ENCODE measurements at places on chromosomes 16 and 17.

GRCh38 chr17:48809182-48809581 lies 7.8 kb downstream of the TTLL6 start:
- DNase-seq, result no peak

- DNase-seq, result peak; percentile 76
Observed at GRCh38 chr17:13541032-13541480, 60.7 kb downstream of the HS3ST3A1 start.

- DNase-seq, result no peak
Observed at GRCh38 chr17:28549236-28550132, 2.9 kb downstream of the UNC119 start.

DNA sequence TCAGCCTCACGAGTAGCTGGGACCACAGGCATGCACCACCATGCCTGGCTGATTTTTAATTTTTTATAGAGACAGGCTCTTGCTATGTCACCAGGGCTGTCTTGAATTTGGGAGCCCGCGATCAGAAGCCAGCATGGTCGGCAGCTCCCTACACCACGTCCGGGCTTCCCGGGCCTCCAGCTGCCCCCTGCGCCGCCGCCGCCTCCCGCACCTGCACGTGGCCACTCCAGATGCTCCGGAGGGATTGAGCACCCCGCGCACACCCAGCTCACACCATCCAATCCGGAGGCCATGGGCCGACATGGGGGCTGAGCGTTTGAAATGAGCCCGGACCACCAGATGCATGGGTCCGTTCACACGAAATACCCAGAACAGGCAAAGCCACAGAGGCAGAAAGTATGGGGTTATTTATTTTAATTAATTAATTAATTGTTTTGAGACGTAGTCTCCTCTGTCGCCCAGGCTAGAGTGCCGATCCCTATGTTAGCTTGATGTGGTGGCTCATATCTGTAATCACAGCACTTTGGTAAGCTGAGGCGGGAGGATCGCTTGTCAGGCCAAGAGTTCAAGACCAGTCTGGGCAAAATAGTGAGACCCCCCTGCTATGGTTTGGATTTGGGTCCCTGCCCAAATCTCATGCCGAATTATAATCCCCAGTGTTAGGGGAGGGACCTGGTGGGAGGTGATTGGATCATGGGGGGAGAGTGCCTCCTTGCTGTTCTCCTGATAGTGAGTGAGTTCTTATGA lies 17.1 kb upstream of the PDXDC1 start:
- no peak for DNase-seq

GRCh38 chr17:17402558-17402957 lies 74.2 kb upstream of the MED9 start:
- no peak for DNase-seq

DNA sequence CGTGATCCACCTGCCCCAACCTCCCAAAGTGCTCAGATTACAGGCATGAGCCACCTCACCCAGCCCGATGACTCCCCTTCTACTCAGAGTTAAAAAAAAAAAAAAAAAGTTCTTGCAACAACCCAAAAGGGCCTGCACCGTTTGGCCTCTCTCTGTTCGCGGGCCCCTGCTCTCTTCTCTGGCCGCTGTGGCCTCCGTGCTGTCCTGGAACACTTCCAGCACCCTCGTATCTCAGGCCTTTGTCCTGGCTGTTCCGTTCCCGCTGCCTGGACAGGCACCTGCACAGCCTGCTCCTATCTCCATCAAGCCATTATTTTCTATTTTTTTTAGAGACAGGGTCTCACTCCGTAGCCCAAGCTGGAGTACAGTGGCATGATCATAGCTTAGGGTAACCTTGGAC lies 10.8 kb downstream of the MYO1C start:
- DNase-seq, result no peak

GRCh38 chr16:87880117-87880696 lies 10.9 kb upstream of the SLC7A5 start:
- DNase-seq, result no peak

DNA sequence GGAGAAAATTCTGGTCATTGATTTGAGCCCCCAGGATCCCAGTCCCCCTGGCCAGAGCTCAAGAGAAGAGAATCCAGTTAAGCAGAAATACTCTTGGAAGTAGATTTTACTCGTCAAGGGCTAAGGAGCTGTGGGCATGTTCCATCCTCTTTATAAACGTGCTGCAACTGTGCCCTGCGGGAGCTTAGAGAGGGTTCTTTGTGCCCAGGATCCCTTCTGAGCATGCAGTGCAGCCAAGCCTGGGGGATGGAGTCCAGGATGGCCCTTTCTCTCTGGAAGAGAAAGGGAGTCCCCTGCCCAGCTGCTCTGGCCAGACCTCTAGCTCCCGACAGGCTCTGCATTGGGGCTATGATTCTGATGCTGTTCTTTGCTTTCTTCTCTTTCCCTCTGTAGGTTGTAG lies 9.5 kb upstream of the LGALS9 start:
- no peak for DNase-seq

DNA sequence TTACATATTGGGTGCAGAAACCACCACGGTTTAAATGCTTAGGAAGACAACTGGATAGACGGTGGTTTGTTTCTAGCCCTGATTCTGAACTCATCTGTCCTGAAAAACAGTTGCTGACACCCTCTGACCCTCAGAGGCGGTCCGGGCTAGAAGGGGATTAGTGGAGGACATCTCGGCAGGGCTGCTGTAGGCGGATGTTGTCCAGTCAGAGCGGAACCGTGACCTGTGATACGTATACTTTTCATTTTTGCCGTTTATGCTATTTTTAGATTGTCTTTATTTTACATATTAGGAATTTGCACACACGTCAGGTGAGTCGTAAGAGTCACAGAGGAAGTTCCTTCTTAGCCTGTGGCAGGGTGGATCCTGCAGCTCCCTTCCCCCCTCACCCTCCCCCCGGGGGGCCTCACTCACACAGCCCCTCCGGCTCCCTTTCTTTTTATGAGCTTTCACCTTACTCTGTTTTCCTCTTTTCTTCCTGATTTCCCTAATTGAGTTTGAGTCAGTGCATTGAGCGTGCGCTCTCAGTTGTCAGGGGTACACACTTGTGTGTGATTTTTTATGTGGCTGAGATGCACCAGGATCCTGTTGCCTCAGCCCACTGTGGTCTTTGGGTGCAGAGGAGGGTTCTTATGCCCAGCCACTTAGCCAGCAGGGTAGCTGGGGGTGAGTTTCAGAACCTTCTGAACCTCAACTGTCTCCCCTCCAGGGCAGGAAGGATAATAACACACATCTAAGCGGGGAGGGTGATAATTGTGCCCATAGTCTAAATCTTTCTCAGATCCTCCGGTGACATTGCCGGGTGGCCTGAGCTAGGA lies 211.1 kb upstream of the CHMP6 start:
- no peak for DNase-seq

- no peak for DNase-seq
Observed at GRCh38 chr17:78789663-78790181, 7.6 kb upstream of the CYTH1 start.

Data from brain pericyte (primary cell).